DMS53 (cell line): ENCODE measurements at places on chromosomes 2 and 18.

- DNase-seq: peak; percentile 66
Measured at GRCh38 chr2:68157002-68157401, 686 bp upstream of the PNO1 start.

- DNase-seq: no peak
Measured at GRCh38 chr2:15184491-15184890, 376.6 kb downstream of the NBAS start.

- peak; percentile 68 for DNase-seq
Measured at GRCh38 chr18:36464126-36464651, 166.7 kb downstream of the FHOD3 start.

- no peak for DNase-seq
Measured at GRCh38 chr2:235663875-235664274, 170.0 kb downstream of the AGAP1 start.

DNA sequence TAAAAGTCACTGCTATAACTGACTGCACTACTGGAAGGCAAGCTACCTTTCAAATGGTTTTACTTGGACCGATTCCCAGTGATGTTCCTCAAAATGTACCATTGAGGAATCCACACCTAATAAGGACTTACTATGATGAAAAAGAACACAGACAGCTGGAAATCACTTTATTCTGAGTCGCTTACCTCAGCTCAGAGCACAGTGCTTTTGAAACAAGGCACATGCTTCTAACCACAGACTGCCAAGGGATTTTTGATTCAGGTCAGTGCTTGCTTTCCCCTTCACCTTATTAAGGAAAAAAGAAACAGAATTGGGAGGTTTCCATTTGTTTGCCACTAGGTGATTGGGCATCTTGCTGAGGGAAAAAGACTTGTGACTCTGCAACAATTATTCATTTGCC, 707.5 kb upstream of the FSHR start:
- DNase-seq: no peak

DNA sequence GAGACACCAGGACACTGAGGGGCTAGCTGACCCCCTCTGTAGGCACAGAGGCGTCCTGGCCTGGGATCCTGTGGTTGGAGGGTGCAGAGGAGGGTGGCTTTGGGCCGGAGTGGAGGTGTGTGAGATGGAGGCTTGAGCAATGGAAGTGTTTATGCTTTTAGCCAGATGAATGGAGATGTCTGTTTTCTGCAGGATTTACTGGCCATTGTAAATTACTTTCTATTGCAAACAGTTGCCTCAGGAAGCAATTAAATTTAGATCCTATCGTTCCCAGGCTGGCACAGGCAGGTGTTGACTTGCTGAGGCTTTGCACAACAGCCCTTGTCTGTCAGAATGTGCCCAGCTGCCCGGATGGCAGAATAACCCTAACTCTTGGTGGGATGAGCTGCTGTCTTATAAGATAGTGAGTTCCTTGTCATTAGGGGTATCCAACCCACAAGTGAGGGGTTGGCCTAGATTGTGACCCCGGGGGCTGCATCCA, 1.8 kb upstream of the ARID5A start:
- no peak for DNase-seq

DNA sequence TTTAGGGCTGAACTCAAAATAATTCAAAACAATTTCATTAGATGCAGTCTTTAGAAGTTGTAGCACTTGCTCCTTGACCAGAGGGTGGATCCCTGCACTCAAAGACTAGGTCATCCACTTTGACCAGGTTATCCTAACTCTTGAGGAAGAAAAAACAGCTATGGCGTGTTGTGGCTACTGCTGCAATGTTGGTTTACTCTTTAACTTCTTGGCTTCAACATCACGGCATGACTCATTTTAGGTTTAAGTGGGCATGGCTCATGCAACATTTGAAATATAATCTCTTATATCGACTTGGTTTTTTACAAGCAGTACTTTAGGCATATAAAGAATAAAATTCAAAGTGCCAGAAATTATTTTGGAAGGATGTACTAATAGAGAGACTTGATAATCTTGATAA, 35.4 kb downstream of the ANKRD29 start:
- peak; percentile 91 for DNase-seq

GRCh38 chr2:215712219-215712868, 276.5 kb upstream of the FN1 start:
- DNase-seq: no peak

GRCh38 chr2:105683011-105683492, 61.7 kb upstream of the NCK2 start:
- DNase-seq: no peak

DNA sequence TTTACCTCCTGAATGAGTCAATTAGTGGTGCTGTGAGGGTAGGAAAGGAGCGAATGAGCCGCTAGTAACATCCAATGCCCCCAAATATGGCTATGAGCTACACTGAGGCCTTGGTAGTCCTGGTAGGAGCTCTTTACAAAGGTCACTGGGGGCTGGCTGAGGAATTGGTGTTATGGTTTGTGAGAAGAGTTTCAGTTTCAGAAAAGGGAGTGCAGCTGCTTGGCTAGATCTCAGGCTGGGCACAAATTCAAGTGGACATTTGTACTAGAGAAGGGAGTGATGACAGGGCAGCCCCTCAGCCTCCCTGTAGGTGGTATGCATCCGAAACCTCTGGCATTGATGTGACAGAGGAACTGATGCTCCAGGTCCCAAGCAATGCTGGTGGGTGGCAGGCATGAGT, 13.9 kb upstream of the PAIP2B start:
- no peak for DNase-seq

- no peak for DNase-seq
Measured at GRCh38 chr2:6212491-6212890, 520.3 kb downstream of the SOX11 start.

GRCh38 chr2:239457586-239458445, 57.0 kb upstream of the HDAC4 start:
- DNase-seq: no peak

GRCh38 chr2:140696449-140696848, 1434.4 kb downstream of the LRP1B start:
- DNase-seq: peak; percentile 56

GRCh38 chr2:96414161-96414710, 78.7 kb downstream of the NCAPH start:
- DNase-seq: peak; percentile 36

DNA sequence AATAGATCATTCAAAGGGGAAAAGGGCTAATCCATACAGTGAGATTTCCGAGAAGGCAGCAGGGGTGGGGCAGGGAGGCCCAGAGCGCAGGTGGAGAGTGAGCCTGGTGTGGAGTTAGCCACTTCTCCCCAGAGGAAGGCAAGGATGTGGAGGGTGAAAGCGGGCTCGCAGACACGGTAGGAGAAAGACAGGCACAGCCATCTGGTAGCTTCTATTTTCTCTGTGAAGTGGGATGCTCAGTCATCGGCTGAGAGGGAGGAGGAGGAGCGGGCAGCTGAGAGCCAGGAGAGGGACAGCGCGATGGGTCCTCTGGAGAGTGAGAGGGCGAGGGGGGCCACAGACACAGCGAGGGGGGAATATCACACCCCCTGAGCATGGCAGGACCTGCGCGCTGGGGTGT, 153.3 kb upstream of the NDUFV2 start:
- peak; percentile 81 for DNase-seq

DNA sequence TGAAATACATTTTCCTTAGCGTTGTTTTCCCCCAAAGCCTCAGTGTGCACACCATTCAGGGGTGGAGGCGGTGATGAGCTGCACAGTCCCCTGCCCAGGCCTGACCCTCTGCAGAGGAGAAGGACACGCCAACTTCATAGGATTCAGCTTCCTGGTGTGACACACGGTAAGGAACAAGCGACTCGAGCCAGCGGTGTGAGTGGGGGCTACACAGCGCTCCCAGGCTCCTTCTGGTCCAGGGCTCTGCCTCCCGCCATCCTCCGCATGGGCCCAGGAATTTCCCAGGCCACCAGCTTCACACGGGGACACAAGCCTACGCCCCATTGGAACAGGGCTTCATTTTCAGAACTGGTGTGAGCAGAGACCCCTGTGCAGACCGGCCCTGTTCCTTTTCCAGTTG, 272.1 kb downstream of the HDAC4 start:
- no peak for DNase-seq

GRCh38 chr2:146125551-146125950, 1605.6 kb upstream of the ZEB2 start:
- no peak for DNase-seq

DNA sequence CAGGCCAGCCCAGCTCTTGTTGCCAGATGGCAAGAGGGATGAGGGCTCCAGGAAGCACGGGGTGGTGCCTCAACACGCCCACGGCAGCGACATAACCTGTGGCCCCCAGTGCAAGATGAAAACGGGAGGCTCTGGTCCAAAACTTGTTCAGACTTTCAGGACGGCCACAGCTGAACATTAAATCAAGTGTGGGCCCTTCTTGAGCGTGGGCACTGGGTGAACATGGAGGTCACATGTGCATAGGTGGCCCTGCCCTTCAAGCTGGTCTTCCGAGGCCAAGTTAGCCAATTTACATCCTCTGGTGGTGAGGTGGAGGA, 77.5 kb downstream of the NDUFA10 start:
- DNase-seq: no peak

DNA sequence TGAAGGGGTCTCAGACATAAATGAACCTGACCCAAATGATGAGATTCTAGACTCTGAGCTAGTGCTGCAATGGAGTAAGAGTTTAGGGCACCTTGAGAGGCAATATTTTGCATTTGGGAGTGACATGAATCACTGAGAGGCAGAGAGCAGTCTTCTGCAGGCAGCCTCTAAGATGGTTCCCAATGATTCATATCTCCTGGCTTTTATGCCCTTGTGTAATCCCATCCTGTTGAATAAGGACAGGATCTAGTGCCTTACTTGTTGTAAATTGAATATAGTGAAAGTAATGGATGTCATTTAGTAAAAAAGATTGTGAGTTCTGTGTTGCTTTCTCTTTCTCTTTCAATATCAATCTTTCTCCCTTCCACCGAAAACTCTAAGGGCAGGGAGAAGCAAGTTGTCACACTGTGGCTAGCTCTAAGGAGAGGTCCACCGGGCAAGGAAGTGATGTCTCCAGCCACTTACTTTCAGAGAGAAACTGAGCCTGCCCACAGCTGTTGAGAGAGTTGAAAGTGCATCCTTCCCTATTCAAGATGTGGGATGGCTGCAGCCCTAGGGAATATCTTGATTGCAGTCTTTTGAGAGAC, 144.7 kb downstream of the TRIB2 start:
- DNase-seq: no peak

DNA sequence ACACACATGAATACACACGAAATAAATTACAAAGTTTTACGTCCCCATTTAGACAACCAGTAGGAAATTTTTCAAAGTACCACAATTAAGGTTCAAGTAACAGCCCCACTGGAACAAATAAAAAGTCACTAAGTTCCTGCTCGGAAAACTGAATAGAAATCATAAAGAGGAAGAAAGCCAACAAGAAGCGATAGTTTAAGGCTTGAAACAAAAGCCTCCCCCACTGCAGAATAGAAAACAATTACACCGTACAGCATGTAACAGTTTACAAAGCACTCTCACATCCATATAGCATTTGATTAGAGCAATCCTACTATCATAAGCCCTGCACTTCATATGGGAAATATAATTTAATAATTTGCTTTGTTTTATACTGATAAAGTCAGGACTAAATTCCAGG, 15.5 kb downstream of the KLF7 start:
- no peak for DNase-seq

GRCh38 chr2:9703085-9703678, 72.4 kb upstream of the YWHAQ start:
- no peak for DNase-seq

DNA sequence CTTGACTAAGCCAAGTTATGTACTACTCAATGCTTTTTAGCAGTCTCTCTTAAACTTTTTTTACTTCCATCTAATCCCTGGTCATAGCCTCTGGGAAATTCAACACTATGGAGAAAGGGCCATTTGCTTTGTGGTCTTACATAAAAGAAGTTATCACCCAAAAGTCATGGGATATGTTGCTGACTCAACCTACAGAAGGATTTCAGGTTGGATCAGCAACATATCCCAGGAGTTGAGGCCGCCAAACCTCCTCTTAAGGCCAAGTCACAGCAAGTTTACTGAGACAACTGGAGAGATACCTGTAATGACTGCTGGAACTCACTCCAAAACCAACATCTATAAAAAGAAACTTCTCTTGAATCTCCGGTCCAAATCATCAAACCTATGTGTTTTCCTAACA, 141.1 kb downstream of the IRS1 start:
- DNase-seq: peak; percentile 3

GRCh38 chr18:31447530-31448191, at the start of gene DSG3:
Gene DSG3 (plus strand): TSS chr18:31447741. CDS start chr18:31447878, 137 bp downstream.
- DNase-seq: no peak
